GM04504 (cell line): ENCODE measurements at places on chromosomes 5 and 9.
A peak's percentile ranks its signal among the peaks of the same experiment; 100 is the strongest.

GRCh38 chr5:149448431-149448830, 69.3 kb upstream of the IL17B start:
- DNase-seq = no peak

DNA sequence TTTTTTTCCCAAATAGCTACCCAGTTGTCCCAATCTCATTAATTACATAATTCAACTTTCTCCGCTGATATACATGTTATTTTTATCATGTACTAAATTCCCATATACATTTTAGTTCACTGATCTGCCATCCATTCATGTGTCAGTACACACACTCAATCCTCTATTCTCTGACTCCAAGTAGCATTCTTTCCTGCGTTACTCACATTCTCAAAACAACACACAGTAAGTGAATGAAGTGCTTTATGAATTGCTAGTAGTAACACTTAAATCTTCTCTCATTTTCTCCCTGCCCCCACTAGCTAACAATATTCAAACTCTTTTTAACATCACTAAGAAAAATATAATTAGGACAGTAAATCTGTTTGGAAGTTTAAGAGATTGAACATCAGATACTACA, 8.9 kb downstream of the ZNF366 start:
- DNase-seq = no peak

- DNase-seq = peak; percentile 3
Measured at GRCh38 chr9:6711403-6711802, 46.4 kb upstream of the KDM4C start.

- no peak for DNase-seq
Measured at GRCh38 chr5:56534102-56534829, 281.1 kb upstream of the MAP3K1 start.

DNA sequence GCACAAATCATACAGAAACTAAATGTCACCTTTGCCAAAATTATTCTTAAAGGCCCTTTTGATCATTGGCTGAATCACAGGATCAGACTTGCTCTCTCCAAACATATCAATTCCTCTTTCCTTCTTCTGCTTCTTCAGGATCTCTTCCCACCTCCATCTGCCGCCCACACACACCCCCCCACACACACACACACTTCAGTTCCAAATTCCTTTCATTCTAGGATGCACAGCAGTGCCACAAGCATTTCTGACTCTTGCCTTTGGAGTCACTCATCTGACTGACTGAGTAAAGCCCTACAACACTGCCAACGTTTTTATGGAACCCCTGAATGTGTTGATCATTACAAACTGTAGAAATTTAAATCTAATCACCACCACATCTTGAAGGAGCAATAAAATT, 22.9 kb downstream of the DNAH5 start:
- DNase-seq = no peak

DNA sequence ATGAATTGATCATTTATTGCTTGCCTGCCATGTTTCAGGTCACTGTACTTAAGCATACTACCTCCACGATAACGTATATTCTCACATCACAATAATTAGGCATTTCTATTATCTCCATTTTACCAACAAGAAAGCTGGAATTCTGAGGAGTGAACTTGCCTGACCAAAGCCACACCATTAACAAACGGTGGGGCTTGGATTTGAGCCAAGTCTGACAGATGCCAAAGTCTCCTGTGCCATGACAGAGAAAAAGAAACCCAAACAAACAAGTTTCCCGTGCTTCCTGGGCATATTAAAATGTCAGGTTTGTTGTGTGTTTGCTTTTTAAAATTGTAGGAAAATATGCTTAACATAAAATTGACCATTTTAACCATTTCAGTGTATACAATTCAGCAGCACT, 40.8 kb upstream of the KCNV2 start:
- DNase-seq = no peak

DNA sequence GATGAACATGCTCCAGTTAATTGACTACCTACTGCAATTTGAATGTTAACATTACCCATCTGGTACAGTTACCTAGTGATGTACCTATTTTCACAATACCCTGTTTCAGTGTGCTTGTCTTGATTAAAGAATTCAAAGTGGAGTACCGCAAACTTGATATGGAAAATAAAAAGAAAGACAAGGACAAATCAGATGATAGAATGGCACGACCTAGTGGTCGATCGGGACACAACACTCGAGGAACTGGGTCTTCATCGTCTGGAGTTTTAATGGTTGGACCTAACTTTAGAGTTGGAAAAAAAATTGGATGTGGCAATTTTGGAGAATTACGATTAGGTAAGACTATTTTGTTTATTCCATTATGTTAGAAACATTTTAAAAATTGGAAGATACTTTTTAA, 33.5 kb downstream of the CSNK1G3 start:
- DNase-seq = no peak
